Left hindlimb (tissue), 1 donor: ENCODE measurements at places on chromosomes 2 and 18.

DNA sequence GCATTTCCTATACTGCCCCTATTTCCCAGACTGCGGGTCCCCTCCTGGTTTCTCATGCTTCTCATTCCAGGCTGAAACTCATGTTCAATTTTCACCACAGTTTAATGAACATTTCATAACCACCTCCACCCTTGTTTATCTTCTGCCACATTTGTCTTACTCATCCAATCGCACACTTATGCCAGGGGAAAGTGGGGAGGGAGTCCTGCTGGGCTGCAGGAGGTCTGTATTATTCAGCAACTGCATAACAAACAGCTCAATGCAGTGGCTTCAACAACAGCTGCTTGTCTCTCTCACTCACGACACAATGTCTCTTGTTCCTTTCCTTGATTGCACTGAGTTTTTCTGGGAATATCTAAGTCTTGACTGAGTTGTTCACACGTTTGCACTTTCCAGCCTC, 106.0 kb downstream of the ZNF519 start:
- DNase-seq, result no peak

GRCh38 chr2:55025082-55025481, 25.2 kb downstream of the RTN4 start:
- no peak for DNase-seq

DNA sequence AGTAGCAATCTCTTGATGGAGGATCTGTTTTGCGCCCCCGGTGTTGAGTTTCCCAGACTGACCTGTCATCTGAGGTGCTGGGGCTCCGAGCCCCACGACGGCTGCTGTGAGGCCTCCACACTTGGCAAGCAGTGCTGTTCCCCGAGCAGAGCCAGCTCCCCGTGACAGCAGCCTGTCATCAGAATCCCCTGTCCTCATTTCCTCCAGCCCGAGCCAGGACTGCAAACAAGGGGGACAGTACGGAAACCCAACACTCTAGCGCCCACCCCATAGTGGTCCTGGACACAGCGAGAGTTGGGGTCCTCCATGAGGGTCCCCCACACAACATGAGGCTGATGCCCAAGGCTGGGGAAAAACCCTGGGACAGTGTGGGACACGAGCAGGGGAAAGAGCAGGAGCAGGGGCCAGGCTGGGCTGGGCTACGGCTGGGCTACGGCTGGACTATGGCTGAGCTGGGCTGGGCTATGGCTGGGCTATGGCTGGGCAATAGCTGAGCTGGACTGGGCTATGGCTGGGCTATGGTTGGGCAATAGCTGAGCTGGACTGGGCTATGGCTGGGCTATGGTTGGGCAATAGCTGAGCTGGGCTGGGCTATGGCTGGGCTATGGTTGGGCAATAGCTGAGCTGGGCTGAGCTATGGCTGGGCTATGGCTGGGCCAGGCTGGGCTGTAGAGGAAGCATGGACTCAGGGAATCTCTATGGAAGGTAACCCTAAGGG, 1.5 kb upstream of the KLHL30 start:
- no peak for DNase-seq

DNA sequence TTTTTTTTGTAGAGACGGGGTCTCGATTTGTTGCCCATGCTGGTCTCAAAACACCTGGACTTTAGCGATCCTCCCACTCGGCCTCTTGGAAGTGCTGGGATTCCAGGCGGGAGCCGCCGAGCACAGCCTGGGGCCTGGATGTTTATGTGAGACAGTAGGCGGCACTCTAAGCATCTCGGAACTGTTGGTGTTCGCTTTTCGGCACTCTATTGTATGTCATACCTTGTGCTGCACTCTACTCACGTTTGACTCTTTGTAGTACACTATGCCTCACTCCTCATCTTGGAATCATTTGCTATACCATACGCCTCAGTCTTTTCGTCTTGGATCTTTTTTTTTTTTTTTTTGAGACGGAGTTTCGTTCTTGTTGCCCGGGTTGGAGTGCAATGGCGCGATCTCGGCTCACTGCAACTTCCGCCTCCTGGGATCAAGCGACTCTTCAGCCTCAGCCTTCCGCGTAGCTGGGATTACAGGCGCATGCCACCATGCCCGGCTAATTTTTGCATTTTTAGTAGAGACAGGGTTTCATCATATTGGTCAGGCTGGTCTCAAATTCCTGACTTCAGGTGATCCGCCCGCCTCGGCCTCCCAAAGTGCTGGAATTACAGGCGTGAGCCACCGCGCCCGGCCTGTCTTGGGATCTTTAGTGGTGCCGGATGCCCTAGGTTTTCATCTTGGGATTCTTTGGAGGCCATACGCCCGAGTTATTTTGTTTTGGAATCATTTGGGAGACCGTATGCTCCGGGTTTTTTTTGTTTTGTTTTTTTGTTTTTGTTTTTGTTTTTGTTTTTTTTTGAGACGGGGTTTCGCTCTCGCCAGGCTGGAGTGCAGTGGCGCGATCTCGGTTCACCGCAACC, 24.2 kb upstream of the ZDBF2 start:
- no peak for DNase-seq

- no peak for DNase-seq
These were observed 103.4 kb downstream of the MBD5 start for GRCh38 chr2:148124271-148124670.

DNA sequence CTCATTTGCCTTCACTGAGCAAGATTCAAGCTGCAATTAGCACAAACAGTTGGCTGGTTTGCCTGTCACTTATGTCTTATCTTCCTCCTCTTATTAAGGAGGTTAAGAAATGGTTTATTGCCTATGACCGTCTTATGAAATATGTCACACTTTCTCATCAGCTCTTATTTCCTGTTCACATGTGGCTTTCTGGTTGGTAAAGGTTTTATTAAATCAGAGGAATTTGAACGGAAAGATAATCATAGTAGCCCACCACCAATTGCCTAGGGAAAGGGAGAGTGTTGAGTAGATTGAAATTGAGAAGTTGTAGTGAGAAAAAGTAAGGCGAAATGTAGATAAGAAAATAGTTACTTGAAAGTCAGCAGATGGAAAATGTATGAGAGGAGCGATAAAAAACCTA, 4.2 kb upstream of the IL1R1 start:
- DNase-seq, result no peak

- DNase-seq, result no peak
These were observed 33.3 kb downstream of the RAB31 start for GRCh38 chr18:9741406-9741792.
